ENCODE measurements at places on chromosomes 16 and 17. TPM values are rescaled to one million over a fixed set of nuclear protein-coding genes. Genes with fewer than 3 reads are reported as not detected.
A peak's percentile ranks its signal among the peaks of the same experiment; 100 is the strongest.

GRCh38 chr16:89476811-89477261 lies 13.5 kb downstream of the ANKRD11 start:
- H3K4me1 ChIP-seq, result peaks cover 78% of the 10 kb centered on the region
- no peak overlapping the region for H3K4me3 ChIP-seq
- no peaks in the 10 kb centered on the region for H3K27me3 ChIP-seq
- H3K36me3 ChIP-seq, result no peaks in the 10 kb centered on the region
- H3K27ac ChIP-seq, result no peak overlapping the region
- no peak for DNase-seq

The SOST gene
- total RNA-seq, result not detected

DNA sequence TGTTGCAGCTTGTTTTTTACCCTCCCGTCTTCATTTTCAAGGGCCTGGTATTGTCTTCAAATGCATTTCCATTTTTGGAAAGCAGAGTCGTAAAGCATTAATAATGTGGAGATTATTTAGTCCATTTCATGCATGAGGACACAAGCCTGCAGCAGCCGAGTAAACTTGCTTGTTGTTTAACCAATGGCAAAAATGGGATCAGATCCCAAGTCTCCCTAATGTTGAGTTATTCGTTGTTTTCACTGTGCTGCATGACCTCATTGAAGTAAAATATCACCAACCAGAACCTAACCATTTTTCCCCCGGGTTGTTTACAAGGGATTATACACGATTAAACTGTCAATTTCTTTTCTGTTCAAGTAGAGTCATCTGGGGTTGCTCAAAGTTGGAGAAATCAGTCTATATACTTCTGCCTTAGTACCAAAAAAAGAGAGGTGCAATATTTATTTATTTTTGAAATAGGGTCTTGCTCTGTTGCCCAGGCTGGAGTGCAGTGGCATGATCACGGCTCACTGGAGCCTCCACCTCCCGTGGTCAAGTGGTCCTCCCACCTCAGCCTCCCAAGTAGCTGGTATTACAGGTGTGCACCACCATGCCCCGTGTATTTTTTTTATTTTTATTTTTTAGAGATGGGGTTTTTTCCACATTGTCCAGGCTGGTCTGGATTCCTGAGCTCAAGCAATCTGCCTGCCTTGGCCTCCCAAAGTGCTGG lies 12.4 kb downstream of the AMZ2 start:
- H3K27ac ChIP-seq, result no peak overlapping the region
- peaks cover 11% of the 10 kb centered on the region for H3K36me3 ChIP-seq
- no peaks in the 10 kb centered on the region for H3K27me3 ChIP-seq
- H3K4me3 ChIP-seq, result no peak overlapping the region
- DNase-seq, result no peak

DNA sequence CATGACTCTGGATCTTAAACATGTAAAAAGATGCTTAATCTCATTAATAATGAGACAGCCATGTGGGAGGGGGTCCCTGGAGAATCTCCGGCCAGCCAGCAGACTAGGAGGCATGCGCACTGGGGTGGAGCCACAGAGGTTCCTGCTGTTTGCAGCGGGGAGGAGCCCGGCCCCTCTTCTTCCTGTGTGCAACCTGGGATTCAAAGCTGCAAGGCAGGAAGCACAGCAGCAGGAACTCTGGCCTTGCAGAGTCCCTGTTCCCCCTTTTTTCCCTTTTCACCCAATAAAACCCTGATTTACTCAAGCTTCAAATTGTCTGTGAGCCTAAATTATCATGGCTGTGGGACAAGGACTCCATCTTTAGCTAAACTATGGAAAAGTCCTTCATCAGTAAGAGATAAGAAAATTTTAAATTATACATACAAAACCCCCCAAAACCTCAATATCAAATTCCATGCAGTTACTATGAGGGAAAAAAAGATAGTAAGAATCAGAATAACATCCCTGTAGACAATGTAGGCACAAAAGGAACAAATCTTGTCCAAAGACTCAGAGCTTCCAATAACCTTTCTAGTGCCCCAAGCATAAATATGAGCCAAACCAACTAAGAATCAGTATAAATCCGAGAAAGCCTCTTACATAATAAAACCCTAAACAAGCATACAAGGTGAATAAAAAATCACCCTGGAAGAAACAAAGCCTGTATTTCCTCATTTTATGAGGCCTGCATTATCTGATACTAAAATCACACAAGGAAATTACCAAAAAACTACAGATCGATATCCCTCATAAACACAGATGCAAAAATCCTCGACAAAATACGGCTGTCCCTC lies 12.1 kb downstream of the CFDP1 start:
- H3K27me3 ChIP-seq, result no peaks in the 10 kb centered on the region
- DNase-seq, result no peak
- H3K4me1 ChIP-seq, result peaks cover 41% of the 10 kb centered on the region

The GNG13 gene
- total RNA-seq, result not detected

GRCh38 chr17:50148226-50149090 lies 2.0 kb downstream of the PPP1R9B start:
- H3K27ac ChIP-seq, result peak overlapping the region; percentile 81
- DNase-seq, result peak; percentile 88
- no peaks in the 10 kb centered on the region for H3K27me3 ChIP-seq
- peak overlapping the region; percentile 87 for H3K4me3 ChIP-seq
- peaks cover 45% of the 10 kb centered on the region for H3K4me1 ChIP-seq
- H3K36me3 ChIP-seq, result peaks cover 9% of the 10 kb centered on the region

- H3K4me3 ChIP-seq, result no peak overlapping the region
- H3K4me1 ChIP-seq, result peaks cover 2% of the 10 kb centered on the region
- peaks cover 6% of the 10 kb centered on the region for H3K27me3 ChIP-seq
- no peaks in the 10 kb centered on the region for H3K36me3 ChIP-seq
Observed at GRCh38 chr17:142102-142661, 4.8 kb downstream of the SCGB1C2 start.

- H3K27ac ChIP-seq, result peak overlapping the region; percentile 85
- peaks cover 19% of the 10 kb centered on the region for H3K4me1 ChIP-seq
- no peaks in the 10 kb centered on the region for H3K27me3 ChIP-seq
- no peak for DNase-seq
Observed at GRCh38 chr17:7329997-7330637, 982 bp upstream of the NEURL4 start.

GRCh38 chr16:66924527-66925321 lies 611 bp downstream of the RRAD start:
- H3K4me1 ChIP-seq, result peaks cover 50% of the 10 kb centered on the region
- H3K36me3 ChIP-seq, result no peaks in the 10 kb centered on the region
- H3K27ac ChIP-seq, result no peak overlapping the region
- H3K4me3 ChIP-seq, result peak overlapping the region; percentile 70
- H3K27me3 ChIP-seq, result peaks cover 5% of the 10 kb centered on the region
- peak; percentile 86 for DNase-seq

- no peak overlapping the region for H3K4me3 ChIP-seq
- no peak overlapping the region for H3K27ac ChIP-seq
- H3K36me3 ChIP-seq, result no peaks in the 10 kb centered on the region
- no peaks in the 10 kb centered on the region for H3K4me1 ChIP-seq
Observed at GRCh38 chr16:79329166-79329521, 271.4 kb downstream of the MAF start.

The KRT23 gene
- total RNA-seq, result not detected

DNA sequence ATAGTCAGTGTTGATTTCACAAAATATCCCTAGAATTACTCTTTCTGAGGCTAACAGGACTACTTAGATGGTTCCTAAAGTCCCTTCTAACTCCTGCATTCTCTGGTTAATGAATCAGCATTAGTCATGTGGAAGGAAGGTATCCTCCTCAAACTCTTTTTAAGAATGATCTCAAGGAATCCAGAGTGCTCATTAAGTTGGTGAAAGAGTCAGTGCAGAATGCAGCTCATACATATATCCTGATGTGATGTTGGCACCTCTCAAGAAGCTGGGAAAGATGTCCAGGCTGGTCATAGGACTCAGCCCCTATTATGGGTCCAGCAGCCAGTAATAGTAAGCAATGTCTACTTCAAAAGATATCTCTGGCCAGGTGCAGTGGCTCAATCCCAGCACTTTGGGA lies 65.5 kb downstream of the PIGL start:
- peaks cover 5% of the 10 kb centered on the region for H3K36me3 ChIP-seq
- peaks cover 58% of the 10 kb centered on the region for H3K4me1 ChIP-seq
- peak overlapping the region; percentile 6 for H3K27ac ChIP-seq

GRCh38 chr17:28723159-28723835 lies 2.7 kb downstream of the TLCD1 start:
- peak overlapping the region; percentile 95 for H3K27ac ChIP-seq
- peaks cover 77% of the 10 kb centered on the region for H3K4me1 ChIP-seq
- no peak overlapping the region for H3K4me3 ChIP-seq
- no peak for DNase-seq
- H3K27me3 ChIP-seq, result no peaks in the 10 kb centered on the region

- no peak overlapping the region for H3K4me3 ChIP-seq
- peak overlapping the region; percentile 94 for H3K27ac ChIP-seq
- DNase-seq, result peak; percentile 86
Observed at GRCh38 chr16:2835638-2836493, 5.8 kb downstream of the ZG16B start.

The BAHCC1 gene
- 32.3 TPM for total RNA-seq

DNA sequence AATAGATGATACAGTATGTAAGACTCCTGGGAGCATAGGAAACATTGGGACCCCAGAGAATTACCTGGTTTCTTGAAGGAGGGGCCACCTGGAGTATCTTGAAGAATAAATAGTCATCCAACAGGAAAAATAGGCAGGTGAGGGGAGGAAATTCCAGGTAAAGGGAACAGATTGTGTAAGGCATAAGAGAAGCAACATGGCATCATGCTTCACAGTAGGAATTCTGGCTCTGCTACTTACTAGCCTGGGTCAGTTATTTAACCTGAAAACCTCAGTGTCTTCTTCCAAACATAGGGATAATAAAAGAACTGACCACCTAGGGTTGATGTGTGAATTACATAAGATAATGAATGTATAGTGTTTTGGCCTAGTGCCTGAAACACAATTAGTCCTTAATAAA lies 122.1 kb downstream of the CA10 start:
- H3K27me3 ChIP-seq, result peaks cover 10% of the 10 kb centered on the region
- H3K4me1 ChIP-seq, result no peaks in the 10 kb centered on the region
- H3K36me3 ChIP-seq, result no peaks in the 10 kb centered on the region
- no peak overlapping the region for H3K4me3 ChIP-seq
- no peak overlapping the region for H3K27ac ChIP-seq
- DNase-seq, result no peak

The PSME3 gene
- 99.7 TPM for total RNA-seq

The PIEZO1 gene
- total RNA-seq, result 209 TPM

The ELMO3 gene
- total RNA-seq, result 1.1 TPM

DNA sequence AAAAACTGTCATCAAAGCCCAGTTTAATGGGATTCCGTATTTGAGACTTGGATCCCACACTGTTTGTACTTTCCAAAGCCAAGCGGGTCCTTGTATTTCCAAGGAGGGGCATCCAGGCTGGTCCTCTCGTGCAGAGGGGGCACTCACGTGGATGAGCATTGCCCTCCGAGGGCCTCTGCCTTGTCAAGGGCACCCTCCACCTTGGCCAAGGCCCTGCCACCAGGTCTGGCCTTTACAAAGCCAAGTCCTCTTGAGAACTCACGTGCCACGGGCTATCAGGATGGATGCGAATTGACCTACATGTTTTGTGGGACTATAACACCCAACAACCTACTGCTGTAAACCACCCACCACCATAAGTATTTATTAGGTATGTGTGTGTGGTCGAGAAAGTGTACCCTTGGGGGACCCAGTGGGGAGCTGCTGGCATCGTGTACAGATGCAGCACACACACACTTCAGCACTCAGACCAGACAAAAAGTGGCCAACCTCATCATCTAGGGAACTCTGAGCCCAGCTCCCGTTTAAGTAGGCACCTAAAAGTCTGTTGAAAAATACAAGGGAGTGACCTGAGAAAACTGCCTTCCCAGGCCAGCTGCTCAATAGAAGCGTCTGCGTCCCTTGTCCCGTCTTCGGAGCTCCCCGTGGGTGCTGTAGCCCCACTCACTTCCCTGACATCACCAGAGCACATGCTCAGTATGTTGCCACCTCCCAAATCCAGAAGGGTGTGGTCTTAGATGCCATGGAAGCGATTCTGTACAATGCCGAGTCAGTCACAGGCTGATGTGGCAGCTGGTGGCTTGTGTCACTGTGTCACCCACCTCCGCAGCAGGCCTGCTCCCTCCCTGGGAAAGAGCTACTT lies 12.9 kb downstream of the MAP1LC3B start:
- H3K36me3 ChIP-seq, result peaks cover 28% of the 10 kb centered on the region
- H3K27ac ChIP-seq, result peak overlapping the region; percentile 65
- peak; percentile 59 for DNase-seq
- peaks cover 14% of the 10 kb centered on the region for H3K4me1 ChIP-seq
- no peak overlapping the region for H3K4me3 ChIP-seq
- no peaks in the 10 kb centered on the region for H3K27me3 ChIP-seq

DNA sequence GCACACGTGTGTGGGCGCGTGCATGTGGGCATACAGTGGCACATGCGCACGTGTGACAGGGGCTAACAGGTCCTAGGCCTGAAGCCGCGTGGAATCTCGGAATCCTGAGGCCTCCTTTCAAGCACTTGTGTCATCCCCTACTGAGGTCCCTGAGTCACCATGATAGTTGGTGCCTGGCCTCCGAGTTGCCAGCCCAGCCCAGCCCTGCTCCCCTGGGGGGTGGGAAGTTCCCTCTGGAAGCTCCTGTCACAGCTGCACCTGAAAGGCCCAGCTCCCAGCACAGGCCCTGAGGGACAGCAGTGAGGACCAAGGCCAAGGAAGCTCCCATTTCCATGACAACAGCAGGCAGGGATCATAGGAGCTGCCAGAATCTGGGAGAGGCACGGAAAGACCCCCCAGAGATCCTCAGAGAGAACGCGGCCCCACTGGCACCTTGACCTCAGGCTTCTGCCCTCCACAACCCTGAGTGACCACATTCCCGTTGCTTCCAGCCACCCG lies 35.4 kb upstream of the ENPP7 start:
- no peak overlapping the region for H3K27ac ChIP-seq
- H3K4me3 ChIP-seq, result no peak overlapping the region
- peaks cover 24% of the 10 kb centered on the region for H3K4me1 ChIP-seq
- H3K27me3 ChIP-seq, result peaks cover 30% of the 10 kb centered on the region
- DNase-seq, result no peak
- H3K36me3 ChIP-seq, result no peaks in the 10 kb centered on the region

GRCh38 chr16:79808731-79809130 lies 208.2 kb upstream of the MAF start:
- no peaks in the 10 kb centered on the region for H3K36me3 ChIP-seq
- no peak overlapping the region for H3K4me3 ChIP-seq
- H3K4me1 ChIP-seq, result peaks cover 16% of the 10 kb centered on the region
- no peak overlapping the region for H3K27ac ChIP-seq
- no peak for DNase-seq
- peaks cover 5% of the 10 kb centered on the region for H3K27me3 ChIP-seq

The SMIM22 gene
- total RNA-seq, result not detected

- no peaks in the 10 kb centered on the region for H3K36me3 ChIP-seq
- no peaks in the 10 kb centered on the region for H3K4me1 ChIP-seq
- H3K27me3 ChIP-seq, result peaks cover 8% of the 10 kb centered on the region
- H3K27ac ChIP-seq, result no peak overlapping the region
- DNase-seq, result no peak
Observed at GRCh38 chr16:77385481-77385880, 49.4 kb downstream of the ADAMTS18 start.
